ENCODE measurements at places on chromosomes 5 and 9.

GRCh38 chr5:73858776-73859175 is 232.8 kb downstream of the ARHGEF28 start:
- DNase-seq, result no peak

DNA sequence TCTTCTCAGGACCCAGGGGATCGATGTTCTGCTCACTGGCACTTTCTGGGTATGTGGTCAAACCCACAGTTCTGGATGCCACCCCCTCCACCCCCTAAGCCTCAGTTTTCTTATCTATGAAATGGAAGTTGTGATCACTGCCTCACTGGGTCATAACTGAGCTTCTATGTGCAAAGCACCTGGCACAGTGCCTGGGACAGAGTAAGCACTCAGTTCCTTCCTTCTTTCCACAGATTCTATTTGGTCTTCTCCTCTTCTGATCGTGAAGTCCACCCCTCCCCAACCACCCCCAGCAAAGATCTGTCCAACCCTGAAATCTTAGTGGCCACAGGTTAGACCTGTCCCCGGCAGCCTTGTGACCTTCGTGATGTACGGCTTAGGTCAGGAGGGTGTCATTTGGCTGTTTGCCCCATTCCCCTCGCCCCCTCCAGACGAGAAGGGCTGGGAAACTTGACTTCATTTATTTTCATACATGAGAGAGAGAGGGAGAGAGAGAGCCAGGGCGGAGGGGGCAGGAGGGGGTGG is 181.4 kb downstream of the FGF18 start:
- DNase-seq, result peak; percentile 51

- DNase-seq, result no peak
Observed at GRCh38 chr5:40784916-40785315, 13.3 kb downstream of the PRKAA1 start.

DNA sequence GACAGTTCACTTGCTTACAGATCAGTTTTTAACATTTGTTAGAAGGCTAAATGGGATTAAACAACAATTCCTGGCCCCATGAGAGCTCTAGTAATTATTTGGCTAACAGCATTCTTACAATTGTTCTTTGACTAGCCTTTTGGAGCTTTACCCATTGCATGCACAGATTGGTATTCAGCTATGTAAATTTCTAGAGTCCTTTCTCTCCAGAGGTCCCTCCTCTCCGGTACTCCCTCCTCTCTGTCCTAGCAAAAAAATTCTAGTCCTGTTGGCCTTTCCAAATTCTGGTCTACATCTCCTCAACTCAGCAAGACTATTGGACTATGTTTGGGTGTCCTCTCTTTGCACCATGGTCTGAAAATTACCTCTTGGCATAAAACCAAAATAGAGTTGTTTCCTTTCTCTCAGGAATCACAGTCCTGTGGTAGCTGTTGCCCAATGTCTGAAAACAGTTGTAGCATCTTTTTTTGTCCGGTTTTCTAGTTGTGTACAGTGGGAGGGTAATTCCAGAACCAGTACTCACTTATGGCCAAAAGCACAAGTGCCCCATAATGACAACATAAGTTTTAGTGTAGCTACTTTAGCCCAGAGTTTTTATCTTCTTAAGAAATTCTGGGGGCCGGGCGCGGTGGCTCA is 18.1 kb downstream of the SAR1B start:
- DNase-seq, result no peak

DNA sequence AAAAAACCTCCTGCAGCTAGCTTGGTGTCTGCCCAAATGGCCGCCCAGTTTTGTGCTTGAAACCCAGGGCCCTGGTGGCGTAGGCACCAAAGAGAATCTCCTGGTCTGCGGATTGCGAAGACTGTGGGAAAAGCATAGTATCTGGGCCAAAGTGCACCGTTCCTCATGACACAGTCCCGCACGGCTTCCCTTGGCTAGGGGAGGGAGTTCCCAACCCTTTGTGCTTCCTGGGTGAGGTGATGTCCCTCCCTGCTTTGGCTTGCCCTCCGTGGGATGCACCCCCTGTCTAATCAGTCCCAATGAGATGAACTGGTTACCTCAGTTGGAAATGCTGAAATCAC is 83.0 kb upstream of the JAK2 start:
- no peak for DNase-seq

GRCh38 chr9:16530669-16531642 is 339.5 kb downstream of the BNC2 start:
- DNase-seq, result no peak

- DNase-seq, result no peak
Observed at GRCh38 chr5:22887566-22887965, 34.4 kb upstream of the CDH12 start.
